Naive thymus-derived CD8-positive, alpha-beta T cell (primary cell): ENCODE measurements at places on chromosomes 16 and 17.

GRCh38 chr17:5418858-5419355 is 555 bp downstream of the NUP88 start:
- peak; percentile 73 for DNase-seq

GRCh38 chr17:76458580-76459490 is 5.9 kb upstream of the UBE2O start:
- no peak for DNase-seq

- DNase-seq: no peak
Measured at GRCh38 chr17:3989041-3989886, 25.0 kb upstream of the ATP2A3 start.

DNA sequence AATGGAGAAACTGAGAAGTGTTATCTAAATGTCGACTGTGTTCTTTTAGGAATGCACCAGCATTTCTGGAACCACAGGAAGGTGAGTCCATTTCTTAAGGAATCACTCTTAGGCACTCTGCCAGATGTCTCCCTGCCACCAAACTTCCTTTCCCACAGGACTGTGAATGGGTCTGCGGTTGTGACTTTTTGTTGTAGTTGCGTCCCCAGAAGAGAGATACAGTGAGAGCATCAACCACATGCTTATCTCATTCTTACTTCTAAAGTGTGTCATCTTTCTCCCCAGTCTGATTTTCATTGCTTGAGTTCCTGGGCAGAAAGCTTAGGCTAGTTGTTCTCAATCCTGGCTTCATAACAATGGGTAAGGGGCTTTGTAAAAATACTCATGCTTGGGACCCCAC is 13.4 kb downstream of the ITPRIPL2 start:
- DNase-seq: no peak

- DNase-seq: no peak
Measured at GRCh38 chr16:57680842-57681375, 12.8 kb downstream of the ADGRG3 start.

DNA sequence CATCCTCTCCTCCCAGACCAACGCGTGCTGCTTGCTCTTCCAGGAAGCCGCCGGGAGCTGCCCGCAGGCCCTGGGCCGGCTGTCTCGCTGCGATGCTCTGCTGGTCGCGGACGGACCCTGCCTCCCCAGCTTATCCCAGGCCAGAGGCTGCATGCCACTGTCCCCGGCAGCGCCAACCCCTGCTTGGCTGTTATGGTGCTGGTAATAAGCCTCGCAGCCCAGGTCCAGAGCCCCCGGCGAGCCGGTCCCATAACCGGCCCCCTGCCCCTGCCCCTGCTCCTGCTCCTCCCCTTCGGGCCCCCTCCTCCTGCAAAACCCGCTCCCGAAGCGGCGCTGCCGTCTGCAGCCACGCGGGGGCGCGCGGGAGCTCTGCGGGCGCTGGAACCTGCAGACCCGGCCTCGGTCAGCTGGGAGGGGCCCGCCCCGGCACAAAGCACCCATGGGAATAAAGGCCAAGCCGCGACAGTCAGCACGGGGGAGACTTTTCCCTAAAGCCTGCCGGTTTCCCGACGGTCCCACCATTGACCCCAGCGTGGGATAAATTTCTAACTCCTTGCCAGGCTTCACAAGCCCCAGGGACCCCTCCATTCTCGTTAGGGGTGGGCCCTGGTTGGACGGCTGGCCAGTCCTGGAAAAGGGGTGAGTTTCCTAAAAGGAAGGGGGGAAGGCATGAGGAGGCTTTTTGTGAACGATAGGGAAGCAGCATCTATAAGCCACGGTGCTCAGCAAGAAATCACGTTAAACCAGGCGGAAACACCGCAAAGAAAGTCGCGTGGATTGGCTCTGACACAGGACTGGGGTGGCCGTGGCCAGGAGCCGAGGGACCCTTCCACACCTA is 11.2 kb downstream of the ENPP7 start:
- DNase-seq: peak; percentile 54

DNA sequence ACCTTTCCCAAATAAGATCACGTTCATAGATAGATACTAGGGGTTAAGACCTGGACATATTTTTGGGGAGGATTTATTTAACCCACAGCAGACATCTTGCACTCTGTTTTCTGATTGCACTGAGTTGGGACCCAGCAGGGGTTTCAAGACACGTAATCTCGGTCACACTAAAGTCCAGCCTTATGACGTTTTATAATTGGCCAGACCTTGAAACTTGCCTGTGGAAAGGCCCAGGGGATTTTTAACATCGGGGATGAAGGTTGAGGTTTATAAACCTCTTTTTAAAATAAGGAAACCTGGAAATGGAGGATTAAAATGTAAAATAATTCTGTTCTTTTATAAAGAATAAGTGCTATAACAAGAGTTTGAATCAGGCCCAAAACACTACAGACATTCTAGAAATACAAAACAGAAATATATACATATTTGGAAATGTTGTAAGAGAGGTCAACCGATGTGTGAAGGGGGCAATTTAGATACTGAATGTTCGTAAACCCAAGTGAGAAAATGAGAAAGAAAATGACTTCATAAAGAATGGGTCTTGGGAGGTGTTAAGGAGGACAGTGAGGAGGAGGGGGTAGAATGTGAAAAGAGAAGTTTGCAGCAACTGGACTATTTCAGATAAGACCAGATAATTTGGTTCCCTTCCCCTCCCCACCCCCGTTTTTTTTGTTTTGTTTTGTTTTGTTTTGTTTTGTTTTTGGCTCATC is 61.1 kb upstream of the NOL11 start:
- DNase-seq: no peak

DNA sequence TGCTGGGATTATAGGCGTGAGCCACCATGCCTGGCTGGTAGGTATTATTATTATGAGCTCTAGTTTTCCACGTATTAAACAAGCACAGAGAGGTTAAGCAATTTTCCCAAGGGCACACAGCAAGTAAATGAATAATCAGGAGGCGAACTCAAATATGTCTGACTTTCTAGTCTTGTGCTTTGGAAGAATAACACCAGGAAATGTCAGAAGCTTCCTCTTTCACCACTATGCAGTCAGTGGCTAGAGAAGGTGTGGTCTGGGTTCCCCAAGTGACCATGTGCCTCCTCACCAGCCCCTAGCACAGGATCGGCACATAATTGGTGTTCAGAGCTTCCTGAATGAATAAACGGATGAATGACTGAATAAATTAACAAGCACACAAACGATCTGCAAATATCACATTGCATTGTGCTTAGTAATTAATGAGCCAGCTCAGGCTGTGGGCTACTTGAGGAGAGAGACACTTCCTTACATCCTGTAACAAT is 21.6 kb upstream of the SCNN1B start:
- DNase-seq: no peak

DNA sequence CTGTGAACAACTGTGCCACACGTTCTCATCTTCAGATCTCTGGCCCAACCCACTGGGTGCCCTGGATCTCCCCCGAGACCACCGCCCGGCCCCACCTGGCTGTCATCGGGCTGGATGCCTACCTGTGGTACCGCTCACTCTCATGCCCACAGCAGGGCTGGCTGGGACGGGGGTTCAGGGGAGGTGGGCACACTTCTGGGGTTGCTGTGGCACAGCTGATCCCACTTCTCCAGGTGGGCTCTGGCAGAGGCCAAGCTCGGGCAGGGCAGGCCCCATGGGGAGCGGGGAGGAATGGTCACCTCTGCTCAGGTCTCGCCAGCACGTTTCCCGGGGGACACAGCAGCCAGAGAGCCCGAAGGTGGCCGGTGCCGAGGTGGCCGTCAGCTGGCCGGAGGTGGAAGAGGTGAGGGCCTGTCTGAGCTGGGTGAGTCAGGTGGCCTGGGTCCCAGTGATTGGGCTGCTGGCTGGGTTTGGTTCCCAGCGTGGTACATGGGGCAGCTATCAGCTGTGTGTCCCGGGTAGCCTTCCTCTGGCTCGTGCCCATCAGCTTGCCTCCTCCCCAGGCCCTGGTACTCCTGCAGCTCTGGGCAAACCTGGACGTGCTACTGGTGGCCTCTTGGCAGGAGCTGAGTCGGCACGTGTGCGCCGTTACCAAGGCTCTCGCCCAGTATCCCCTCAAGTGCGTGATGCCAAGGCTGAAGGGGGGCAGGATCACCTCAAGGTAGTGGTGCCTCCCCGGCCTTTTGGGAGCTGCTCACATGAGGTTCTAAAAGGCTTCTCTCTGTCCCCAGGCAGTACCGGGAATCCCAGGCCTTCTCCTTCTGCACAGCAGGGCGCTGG is 2.3 kb upstream of the MRPS34 start:
- DNase-seq: no peak

DNA sequence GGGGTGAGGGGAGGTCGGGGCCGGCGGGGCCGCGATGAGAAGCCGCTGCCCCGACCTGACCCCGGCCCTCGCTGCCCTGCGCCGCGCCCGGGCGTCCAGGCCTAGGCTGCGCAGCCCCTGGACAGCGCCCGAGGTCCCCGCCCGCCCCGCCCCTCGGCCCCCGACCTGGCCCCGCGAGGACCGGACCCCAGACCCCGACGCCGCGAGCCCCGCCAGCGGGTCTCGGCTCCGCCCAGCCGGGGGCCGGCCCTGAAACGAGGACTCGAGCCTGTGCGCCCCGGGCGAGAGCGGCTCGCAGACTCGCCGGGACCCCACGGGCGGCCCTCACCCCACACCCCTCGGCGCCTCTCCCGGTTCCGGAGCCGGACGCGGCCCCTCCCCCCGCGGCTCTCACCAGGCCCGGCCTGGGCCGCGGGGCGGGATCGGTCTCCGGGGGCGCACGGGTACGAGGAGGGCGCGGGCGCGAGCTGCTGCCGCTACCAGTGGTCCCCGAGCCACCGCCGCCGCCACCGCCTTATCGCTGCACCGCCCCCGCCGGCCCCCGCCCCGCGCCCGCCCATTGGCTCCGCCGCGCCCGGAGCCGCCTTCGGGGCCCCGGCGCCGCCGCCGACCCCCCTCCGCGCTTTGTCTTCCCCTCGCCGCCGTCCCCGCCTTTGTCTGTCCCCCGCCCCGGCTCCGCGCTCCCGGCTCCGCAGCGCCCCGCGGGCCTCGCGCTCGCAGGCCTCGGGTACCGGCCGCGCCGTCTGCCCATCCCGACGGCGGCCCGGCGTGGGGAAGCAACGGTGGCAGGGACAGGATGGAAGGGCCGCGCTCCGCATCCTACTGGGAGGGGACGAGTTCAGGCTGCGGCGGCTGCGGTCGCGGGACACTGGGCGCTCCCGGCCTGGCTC is at the start of gene LIMD2:
LIMD2 (minus strand) TSS at position 488 of the 890 bp plus-strand sequence. CDS start 827 bp downstream, outside the sequence.
- DNase-seq: peak; percentile 86

DNA sequence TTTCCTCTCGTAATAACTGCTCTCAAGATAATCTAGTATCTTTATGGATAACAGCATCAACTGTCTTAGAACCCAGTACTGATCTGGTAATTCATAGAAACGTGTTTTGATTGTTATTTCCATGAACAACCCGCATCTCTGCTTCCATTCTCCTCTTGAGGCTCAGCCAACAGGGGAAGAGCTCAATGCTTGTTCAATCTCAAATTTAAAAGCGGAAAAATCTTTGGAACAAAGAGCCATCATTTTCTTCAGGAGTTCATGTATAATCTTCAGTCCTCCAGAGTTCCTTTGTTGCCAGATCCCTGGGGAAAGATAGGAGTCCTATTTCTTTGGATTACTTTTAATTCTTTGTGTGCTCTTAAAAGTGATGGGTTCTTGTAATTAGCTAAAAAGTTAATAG is 319.9 kb downstream of the GRIN2A start:
- DNase-seq: no peak

GRCh38 chr17:50345432-50346312 is at the start of gene XYLT2:
TSS of gene XYLT2 (plus strand) at chr17:50346126. CDS start at chr17:50346141, 15 bp downstream.
- peak; percentile 86 for DNase-seq

- no peak for DNase-seq
Measured at GRCh38 chr17:62750631-62751051, 57.5 kb downstream of the MARCHF10 start.

- no peak for DNase-seq
Measured at GRCh38 chr17:22128723-22129122, 436.4 kb downstream of the KCNJ18 start.

DNA sequence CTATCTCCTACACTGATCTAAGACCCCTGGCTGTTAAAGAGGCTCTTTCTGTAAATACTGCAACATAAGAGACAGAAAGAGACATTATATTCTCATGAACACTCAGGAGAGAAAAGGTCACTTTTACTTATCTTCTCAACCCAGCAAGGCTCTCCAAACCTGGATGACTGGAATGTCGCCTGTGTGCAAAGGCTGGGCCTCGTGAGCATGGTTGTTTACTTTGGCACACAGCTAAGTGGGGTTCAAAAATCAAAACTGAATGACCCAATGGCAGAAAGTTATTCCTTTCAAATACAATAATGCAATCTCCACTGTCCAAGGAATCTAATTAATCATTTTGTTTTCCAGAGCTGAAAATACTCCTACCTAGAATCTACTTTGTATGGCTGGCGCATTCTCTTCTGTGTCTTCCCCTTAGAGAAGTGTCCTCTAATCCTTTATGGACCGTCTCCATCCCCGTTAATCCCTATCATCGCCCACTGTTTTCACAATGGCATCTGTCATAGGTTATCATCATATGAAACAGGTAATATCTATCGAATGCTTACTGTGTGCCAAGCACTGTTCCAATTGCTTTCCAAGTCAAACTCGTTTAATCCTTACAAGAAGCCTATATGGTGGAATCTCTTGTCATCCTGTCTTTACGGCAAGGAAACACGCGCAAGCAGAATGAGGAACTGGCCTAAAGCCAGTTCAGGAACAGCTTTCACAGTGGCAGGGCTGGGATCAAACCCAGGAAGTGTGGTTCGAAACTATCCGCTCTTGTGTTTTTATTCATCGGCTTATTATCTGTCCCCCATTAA is 1.3 kb downstream of the SLX4 start:
- no peak for DNase-seq

DNA sequence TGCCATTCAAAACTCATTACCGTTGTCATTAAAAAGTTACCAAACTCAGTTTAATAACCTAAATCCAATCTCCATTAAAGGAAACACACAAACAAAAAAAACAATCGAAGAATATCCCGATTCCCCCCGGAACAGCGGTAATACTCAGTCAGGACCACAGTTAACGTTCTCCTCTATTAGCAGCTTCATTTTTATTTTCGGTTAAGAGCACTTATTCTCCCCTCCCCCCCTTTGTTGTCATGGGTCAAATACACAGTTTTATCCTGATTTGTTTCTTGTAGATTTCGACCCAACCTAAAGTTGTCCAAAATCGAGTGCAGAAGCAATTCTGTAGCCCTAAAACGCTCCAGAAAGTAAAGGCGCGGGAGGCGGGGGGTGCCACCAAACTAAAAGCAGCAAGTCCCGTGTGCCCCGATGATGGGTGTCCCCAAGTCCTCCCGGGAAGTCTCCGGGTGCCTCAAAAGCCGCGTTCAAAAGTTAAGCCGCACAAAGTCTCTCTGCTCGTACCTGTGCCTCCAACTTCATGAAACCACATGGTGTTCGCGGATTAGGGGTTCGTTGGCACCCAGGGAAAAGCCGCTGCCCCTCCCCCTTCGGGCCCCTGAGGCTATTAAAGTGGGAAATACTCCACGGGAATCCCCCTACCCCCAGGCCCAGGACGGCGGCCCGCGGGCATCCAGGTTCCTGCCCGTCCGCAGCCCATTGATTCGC is 996 bp downstream of the SUMO2 start:
- peak; percentile 26 for DNase-seq
